ENCODE measurements at places on chromosomes 1 and 21.

- DNase-seq: no peak
Measured at GRCh38 chr21:14741256-14741655, 195.1 kb upstream of the SAMSN1 start.

- DNase-seq: no peak
Measured at GRCh38 chr1:184425449-184426277, 38.8 kb downstream of the C1orf21 start.

DNA sequence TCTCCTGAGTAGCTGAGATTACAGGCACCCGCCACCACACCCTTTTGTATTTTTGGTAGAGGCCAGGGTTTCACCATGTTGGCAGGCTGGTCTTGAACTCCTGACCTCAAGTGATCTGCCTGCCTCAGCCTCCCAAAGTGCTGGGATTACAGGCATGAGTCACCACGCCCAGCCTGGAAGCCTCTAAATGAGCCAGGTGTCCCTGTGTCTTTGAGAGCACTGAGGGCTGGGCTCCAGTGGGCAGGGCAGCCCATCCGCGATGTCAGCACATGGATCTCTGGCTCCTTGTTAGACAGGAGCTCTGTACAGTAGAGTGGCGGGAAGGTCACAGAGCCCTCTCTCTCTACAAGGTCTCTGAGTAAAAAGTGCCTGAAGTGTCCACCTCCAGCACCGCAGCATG, 124.3 kb downstream of the PGBD5 start:
- DNase-seq: no peak

DNA sequence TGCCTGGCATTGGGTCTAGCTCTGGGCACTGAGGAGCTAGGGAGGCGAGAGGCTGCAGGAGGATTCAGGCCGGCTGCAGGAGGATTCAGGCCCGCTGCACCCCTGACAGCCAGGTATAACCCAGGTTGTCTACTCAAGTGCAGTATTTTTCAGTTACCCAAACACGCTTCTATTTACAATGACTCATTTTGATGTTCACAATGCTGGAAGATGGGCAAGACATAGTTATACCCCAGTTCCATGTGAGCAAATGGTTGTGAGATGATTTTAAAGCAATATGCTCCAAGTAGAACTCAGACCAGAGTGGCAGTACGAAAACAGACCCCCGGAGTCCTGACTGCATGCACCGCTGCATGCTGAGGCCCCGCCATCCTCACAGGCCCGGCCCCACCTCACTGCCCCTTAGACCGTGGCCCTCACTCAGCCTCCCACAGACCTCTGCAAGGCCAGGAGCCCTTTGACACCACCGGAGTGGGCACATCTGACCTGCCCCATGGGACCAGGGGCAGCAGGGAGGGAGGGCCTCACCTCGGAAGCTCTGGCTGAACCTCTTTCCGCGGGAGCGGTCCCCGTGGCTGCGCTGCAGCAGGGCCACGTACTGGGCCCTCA, 553 bp downstream of the LEFTY1 start:
- DNase-seq: no peak

DNA sequence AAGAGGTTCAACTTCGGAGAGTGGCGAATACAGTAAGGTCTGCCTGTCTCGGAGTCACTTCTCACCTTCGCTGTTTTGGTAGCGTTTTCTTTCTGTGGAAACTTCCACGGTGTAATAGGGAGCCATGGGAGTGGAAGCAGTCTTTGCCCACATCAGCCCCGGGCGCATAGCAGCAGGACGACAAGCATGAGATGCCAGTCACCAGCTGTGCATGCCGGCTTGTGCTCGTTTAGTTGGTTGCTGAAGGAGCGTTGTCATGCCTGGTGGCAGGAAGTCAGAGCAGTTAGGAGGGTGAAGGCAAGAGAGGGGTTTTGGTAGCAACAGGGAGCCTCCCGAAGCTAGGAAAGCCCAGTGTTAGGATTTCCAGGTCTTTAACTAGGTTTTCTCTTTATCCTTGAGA, 58.8 kb downstream of the MRPS6 start:
- no peak for DNase-seq

DNA sequence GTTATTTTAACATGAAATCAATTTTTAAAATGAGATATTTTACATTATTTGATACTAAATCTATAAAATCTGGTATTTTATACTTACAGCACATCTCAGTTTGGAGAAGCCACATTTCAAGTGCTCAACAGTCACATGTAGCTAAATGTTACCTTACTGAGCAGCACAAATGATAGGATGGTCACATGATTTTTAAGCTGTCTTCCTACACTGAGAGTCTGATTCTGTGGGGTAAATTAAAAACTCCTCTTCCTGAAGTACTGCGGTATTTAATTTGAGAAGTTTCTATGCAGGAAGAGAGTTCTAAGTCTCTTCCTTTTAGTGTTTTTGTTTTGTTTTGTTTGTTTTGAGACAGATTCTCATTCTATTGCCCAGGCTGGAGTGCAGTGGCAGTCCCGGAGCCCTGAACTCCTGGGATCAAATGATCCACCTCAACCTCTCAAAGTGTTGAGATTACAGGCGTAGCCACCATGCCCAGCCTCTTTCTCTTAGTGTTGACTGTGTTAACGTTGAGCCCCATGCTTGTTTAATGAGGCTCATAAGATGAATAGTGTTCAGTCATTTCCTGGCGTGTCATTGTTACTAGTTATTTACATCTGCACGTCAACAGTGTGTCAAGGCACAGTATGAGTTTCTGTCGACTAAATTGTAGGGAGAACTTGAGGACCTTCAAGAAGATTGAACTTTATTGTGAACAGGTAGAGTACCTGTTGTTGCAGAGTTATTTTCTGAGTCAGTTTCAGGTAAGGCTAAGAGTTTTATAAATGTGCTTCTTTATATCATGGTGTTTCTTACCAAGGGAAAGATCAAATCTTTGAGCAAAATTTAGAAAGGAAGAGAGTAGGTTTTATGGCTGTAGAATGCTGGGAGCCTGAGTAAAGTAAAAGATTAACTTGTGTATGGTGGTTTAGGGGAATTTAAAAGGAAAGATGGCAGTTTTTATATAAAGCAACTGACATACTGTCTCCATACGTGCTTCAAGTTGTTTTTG, 3.3 kb downstream of the CNST start:
- DNase-seq: no peak

- DNase-seq: peak; percentile 35
Measured at GRCh38 chr1:63902844-63903589, 129.2 kb downstream of the ROR1 start.
